ENCODE measurements at places on chromosomes 6 and 20.

DNA sequence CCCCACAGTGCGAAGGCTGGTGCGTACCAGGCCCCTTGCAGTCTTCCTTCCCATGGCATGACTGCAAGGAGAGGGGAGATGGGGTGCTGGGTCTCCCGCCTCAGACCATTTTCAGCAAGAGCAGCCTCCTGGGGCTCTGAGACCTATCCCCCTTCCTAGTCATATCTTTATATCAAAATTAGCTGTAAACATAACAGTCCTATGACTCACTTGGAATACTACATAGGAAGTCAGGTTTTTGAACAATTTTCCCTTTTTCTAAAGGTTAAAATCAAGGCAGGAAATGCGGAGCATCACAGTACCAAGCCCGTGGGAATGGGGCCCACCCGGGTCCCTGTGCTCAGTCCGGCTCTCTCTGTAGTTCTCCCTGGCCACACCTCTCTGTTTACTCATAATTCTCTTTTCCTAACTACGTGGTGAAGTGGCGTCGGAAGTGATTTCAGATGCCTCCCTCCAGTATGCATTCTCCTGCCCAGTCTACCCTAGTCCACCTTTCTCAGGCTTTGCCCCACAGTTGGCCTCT lies 109.8 kb upstream of the TMEM170B start:
- no peak for DNase-seq

DNA sequence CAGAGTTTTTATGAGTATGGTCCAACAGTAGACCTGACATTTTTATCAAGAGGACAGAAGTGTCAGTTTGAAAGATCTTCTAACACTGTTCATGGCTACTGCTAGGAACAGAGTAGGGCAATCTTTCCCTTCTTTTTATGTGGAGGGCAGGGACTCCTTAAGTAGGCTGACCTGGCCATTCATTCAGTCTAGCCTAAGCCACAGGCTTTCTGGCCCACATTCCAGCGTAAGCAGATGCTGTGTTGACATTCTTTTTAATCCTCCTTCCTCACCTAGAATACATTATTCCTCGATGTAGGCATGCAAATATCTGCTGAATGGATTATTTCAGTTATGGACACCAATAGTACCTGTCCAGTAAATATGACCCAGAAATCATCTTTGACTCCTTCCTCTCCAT lies 188.3 kb downstream of the ATXN1 start:
- DNase-seq = no peak

DNA sequence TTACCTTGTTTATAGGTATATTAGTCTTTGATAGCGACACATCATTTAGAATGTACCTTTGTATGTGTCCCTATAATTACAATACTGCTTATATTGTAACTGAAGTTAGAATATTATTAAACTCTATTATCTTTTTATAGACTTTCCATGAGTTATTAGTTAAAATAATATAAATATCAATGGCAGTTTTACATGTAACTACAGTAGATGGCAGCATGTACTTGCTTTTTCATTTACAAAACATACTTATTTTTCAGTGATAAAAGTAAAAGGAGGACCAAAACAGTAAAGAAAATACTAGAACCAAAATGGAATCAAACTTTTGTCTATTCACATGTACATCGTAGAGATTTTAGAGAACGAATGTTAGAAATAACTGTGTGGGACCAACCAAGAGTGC lies 364.3 kb downstream of the RIMS1 start:
- DNase-seq = no peak

GRCh38 chr20:22575087-22575721 lies 9.2 kb downstream of the FOXA2 start:
- DNase-seq = no peak

GRCh38 chr6:112337209-112337638 lies 9.9 kb upstream of the RFPL4B start:
- no peak for DNase-seq

- DNase-seq = no peak
Observed at GRCh38 chr6:141464490-141464889, 668.2 kb upstream of the GJE1 start.

- DNase-seq = no peak
Observed at GRCh38 chr6:128570680-128571063, 50.3 kb upstream of the PTPRK start.

DNA sequence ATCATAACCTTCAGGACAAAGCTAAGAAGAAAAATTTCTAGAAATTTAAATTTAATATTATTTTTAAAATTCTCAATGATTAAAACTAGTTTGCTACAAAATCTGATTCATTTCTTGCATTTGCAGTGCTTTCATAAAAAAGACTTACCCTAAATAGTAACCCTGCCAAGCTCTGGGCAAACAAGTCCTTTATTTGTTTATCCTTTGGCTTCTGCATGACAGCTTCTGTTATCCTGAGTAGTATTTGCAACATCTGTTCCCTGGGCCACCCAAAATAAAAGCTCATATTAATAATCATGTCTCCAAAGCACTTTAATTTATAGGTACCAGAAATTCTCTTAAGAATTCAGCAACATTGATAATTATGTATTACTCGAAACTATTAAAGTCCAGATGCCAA lies 101.3 kb downstream of the RALGAPA2 start:
- no peak for DNase-seq

DNA sequence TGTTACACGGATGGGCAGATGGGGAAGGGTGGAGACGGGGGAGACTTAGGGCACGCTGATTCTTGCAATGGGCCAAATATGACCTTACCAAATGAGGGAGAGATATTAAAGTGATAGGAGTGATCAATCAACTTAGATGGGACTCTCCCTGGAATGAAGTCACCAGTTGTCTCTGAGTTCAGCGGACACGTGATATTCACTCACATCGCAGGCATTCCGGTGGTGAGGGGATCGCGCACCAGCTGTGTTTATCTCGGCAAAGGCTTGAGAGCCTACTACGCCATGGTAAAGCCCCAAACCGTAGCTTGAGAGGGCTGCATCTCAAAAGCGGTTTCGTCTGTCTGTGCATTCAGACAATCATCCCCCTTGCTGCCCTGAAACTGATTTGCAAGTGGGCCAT lies 5.5 kb downstream of the BMP7 start:
- no peak for DNase-seq

GRCh38 chr6:116884530-116884929 lies 7.5 kb downstream of the RFX6 start:
- DNase-seq = no peak

- no peak for DNase-seq
Observed at GRCh38 chr6:40556023-40556422, 31.1 kb downstream of the LRFN2 start.

- no peak for DNase-seq
Observed at GRCh38 chr20:42053350-42053749, 435.2 kb upstream of the CHD6 start.

GRCh38 chr6:27977387-27977786 lies 20.3 kb downstream of the OR2B6 start:
- DNase-seq = no peak

- no peak for DNase-seq
Observed at GRCh38 chr6:3139090-3139903, 18.0 kb downstream of the TUBB2A start.

- DNase-seq = peak; percentile 65
Observed at GRCh38 chr6:118668761-118669385, 17.5 kb upstream of the CEP85L start.
